ENCODE measurements at places on chromosomes 7 and 10.

- no peak for DNase-seq
Measured at GRCh38 chr7:87110778-87111177, 41.5 kb upstream of the DMTF1 start.

- no peak for DNase-seq
Measured at GRCh38 chr10:80356989-80357850, 639 bp downstream of the DYDC2 start.

DNA sequence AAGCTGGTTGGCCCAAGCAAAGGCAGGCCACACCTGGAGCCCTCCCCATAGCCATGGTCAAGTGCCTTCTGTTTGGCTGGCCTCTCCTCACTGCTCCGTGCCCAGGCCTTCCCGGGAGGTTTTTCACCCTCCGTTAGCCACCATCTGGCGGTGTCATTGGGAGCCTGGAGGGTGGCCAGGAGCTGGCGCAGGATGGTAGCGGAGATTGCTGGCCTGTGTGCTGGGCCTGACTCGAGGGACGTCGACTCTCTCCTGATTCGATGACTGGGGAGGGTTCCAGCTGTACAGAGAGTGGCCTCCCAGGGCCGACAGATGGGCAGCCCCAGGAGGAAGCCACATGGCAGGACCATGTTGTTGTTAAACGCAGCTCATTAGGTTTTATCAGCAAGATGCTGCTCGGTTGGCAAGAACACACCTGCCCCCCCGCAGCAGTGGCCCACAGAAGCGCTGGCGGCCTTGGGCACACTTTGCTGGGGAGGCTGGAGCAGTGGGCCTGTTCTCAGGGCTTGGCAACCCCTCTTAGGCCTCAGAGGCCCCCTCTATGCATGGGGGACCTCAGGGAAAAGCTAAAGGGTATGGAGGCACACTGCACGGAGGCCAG lies 64.0 kb upstream of the CACUL1 start:
- DNase-seq: no peak

DNA sequence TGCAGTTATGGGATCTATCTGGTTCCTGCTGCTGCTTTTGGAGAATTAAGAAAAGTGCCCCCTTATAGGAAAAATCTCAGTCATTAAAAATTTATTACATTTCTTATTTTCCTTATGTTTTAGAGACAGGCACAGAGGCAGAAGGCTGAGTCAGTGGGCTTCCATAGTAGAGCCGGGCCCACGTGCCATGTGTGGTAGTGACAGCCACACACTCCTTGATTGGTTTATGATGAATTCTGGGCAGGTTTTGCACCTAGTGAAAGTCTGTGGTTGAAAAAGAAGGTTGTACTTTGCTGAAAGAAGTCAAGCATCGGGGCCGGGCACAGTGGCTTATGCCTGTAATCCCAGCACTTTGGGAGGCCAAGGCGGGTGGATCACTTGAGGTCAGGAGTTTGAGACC lies 109.9 kb downstream of the FANK1 start:
- no peak for DNase-seq

- no peak for DNase-seq
Measured at GRCh38 chr7:153399554-153399940, 640.0 kb downstream of the ACTR3B start.

DNA sequence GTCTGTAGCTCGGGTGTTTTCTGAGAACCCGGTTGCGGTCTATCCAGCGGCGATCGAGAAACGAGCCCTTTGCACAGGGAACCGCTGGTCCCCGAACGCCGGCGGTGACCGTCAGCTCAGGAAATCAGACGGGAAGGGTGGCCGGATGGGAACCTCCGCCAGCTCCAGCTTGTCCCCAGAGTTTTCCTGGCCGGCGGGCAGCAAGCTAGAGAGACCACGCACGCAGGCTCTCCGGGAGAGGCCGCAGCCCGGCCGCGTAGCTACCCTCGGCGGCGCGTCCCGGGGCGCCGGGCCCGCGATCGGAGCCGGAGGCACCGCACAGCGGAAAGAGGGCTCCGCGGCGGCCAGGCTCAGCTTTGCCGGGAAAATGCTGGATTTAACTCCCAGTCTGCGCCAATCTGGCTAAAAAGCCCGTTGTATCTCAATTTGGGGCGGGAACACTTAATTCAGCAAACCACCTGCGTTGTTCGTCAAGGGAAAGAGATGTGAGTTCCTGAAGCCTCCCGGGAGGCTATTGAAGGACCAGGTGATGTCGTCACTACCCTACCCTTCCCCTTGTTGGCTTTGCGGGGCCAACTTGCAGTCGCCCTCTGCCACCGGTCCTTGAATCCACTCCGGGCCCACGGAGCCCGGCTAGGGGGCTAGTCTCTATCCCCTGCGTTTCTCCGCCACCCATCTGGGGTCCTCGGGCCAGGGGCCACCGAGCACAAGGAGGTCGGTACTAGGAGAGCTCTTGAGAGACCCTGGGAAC lies 859 bp upstream of the CH25H start:
- peak; percentile 9 for DNase-seq

All from CD4-positive, alpha-beta T cell treated with Interleukin-21 for 1 hour (primary cell).